T follicular helper cell (primary cell): ENCODE measurements at places on chromosomes 1 and 21.
A peak's percentile ranks its signal among the peaks of the same experiment; 100 is the strongest.

- peak; percentile 85 for DNase-seq
These were observed 22.5 kb downstream of the ANP32E start for GRCh38 chr1:150213170-150214098.

- DNase-seq, result no peak
These were observed 30.3 kb upstream of the FAM78B start for GRCh38 chr1:166197141-166197540.

DNA sequence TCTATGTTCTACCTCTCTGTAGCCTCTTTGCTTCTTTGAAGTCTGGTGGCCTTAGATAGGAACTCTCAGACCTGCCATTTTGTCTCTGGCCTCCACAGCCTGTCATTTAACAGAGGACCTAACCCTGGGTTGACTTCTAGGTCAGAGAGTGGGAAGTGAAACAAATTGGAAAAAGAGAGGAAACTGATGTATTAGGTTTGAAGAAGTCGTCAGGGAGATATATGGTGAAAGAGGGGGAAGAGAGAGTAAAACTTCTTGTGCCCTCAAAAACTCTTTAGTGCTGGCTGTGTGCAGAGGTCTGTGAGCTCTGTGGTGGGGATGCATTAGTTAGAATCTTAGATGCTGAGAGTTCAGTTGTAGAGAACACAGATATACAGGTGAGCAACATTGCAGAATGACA is 30.2 kb upstream of the CD1D start:
- DNase-seq, result no peak

GRCh38 chr1:13450204-13450603 is 40.0 kb downstream of the PRAMEF20 start:
- DNase-seq, result no peak

GRCh38 chr1:92447976-92448375 is 38.7 kb downstream of the GFI1 start:
- DNase-seq, result no peak

GRCh38 chr1:208093754-208094719 is 150.1 kb downstream of the PLXNA2 start:
- peak; percentile 38 for DNase-seq

DNA sequence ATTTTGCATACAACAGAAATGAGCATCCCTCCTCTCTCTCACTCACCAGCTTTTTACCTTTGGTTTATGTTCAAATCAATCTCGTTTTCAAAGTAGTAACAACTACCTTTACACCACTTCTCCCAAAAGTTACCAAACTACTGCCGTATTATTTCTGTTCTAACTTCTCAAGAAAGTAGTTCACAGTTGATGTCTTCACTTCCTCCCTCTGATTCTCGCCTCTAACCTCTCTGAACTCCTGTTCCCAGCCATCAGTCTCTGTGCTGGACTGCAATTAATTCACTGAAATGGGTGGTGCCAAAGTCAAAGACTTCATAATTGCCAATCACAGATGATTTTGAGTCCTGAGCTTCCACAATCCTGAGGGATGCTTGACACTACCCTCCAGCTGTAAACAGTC is 54.0 kb downstream of the ZNF281 start:
- DNase-seq, result no peak

GRCh38 chr1:84972377-84972987 is 24.4 kb downstream of the MCOLN2 start:
- DNase-seq, result no peak

DNA sequence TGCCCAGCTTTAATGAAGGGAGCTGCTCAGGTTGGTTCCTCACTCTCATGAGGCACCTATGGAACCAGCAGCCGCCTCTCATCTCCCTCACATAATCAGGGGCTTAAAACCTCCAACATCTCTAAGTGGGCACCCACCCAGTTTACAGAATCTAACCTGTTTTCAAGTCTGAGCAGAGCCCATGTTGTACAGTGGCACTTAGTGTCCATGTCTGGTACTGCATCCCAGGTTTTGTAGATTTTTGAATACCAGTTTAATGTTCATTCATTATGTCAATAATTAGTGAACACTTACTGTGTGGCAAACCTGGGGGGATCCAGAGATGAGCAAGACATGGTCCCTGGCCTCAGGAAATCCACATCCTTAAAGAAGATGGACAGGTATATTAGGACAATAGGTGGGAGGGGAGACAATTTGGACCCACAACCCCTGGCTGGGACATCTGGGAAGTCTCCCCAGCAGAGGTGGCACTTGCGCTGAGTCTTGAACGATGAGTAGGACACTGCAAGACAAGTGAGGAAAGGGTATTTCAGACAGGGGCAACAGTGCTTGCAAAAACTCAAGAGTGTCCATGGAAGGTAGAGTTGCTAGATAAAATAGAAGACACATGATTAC is 83.3 kb downstream of the LACTBL1 start:
- no peak for DNase-seq

DNA sequence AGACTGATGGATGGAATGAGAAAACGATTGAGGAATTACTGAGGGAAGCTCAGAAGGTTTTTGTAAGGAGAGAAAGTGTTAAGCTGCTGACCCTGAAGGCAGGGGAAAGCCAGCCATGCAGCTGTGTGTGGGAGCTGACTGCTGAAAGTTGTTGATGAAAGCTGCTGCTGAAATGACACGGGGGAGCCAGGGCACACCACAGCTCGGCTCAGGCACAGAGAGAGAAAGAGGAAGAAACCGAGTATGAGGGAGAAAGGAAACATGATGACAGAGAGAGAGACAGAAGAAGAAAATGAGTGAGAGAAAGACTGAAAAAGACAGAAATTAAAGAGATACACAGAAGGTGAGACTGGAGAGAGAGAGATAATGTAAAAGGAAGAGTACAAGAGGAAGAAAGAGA is 115.5 kb downstream of the LRRC53 start:
- no peak for DNase-seq
